ENCODE measurements at places on chromosomes 2 and 18.

GRCh38 chr2:143720095-143720664, 591.0 kb downstream of the ARHGAP15 start:
- DNase-seq = no peak

GRCh38 chr2:119261493-119262225, 38.0 kb downstream of the STEAP3 start:
- DNase-seq = no peak

GRCh38 chr2:28271919-28272250, 120.8 kb upstream of the FOSL2 start:
- DNase-seq = no peak

DNA sequence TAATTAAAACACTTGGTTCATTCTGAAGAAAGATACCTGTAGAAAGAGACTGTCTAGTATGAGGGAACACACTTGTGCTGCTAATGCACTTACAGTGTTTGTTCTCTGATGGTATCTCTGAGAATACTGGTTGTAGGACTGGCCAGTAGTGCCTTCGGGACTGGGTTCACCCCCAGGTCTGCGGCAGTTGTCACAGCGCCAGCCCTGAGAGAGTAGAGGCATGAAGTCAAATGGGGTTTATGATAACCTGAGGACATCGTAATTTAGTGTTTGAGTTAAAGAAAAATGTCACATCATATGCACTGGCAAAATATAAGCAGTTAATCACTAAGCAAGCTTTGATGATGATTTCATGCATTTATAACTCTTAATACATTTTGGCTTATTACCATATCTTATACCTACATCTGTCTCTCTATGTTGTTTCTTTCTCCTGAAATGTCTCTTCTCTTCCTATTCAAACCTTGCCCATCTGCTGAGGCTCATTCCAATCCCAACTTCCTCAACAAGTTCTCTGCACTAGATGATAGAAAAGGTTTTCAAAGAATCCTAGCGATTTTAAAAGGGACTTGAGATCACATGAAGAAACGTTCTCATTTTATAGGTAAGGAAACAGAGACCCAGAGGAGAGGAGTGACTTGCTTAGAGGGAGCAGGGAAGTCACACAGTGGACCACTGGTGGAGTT, 50.2 kb downstream of the ATIC start:
- DNase-seq = no peak

DNA sequence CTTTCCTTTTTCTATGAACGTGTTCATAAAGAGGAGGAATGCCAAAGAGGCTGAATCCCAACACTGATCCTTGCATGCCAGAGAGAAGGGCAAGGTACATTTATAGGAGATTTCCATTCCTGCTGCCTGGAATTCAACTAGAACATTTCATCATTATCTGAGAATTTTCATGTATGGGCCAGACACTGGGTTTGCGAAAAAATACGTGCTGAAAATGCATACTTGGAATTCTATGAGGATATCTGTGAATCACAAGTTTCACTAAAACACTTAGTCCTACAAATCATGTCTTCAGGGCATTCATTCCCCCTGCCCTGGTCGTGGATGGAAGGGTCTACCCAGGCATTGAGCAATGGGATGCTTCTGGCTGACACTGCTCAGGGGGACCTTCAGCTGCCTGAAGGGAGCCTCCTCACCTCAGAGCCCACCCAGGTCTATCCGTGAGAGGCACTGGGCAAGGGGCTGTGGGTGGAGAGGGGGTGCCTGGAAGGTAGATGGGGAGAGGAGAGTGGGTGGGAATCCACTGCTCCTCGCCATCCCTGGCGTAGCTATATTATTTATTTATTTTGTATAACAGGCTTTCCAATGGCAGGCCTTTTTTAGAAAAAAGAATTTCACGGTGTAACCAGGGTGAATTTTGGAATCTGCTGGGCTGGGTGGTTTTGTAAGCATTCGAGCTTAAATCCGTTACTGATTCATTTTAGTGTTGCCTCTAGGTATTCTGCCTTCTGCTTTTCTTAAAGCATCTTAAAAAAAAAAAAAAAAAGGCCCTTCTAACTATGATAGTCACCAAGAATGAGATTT, 560.6 kb upstream of the ID2 start:
- DNase-seq = no peak

- DNase-seq = no peak
Measured at GRCh38 chr2:239021224-239021623, 173.3 kb downstream of the TWIST2 start.

- DNase-seq = no peak
Measured at GRCh38 chr2:84160453-84160852, 298.6 kb downstream of the SUCLG1 start.

Measured in CD4-positive, alpha-beta T cell treated with Interleukin-6 at 100 ng/mL for 8 hours (primary cell).